NCI-H460 (cell line): ENCODE measurements at places on chromosomes 11 and 22. TPM values are rescaled to one million over a fixed set of nuclear protein-coding genes. Genes with fewer than 3 reads are reported as not detected.

SART1 gene
- 24.7 and 28.4 TPM in 2 replicates for total RNA-seq

DNA sequence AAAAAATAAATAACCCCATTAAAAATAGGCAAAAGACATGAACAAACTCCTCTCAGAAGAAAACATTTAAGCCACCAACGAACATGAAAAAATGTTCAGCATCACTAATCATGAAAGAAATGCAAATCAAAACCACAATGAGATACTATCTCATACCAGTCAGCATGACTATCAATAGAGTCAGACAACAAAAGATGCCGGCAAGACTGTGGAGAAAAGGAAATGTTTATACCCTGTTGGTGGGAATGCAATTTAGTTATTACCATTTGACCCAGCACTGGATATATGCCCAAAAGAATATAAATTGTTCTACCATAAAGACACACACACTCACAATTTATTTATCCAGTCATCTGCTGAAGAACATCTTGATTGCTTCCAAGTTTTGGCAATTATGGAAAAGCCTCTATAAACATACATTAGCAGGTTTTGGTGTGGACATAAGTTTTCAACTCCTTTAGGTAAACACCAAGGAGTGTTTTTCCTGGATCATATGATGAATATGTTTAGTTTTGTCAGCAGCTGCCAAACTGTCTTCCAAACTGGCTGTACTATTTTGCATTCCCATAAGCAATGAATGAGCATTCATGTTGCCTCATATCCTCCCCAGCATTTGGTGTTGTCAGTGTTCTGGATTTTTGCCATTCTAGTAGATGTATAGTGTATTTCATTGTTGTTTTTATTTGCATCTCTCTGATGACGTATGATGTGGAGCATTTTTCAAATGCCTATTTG, 28.0 kb downstream of the OR8D1 start:
- peak; percentile 65 for DNase-seq

DNA sequence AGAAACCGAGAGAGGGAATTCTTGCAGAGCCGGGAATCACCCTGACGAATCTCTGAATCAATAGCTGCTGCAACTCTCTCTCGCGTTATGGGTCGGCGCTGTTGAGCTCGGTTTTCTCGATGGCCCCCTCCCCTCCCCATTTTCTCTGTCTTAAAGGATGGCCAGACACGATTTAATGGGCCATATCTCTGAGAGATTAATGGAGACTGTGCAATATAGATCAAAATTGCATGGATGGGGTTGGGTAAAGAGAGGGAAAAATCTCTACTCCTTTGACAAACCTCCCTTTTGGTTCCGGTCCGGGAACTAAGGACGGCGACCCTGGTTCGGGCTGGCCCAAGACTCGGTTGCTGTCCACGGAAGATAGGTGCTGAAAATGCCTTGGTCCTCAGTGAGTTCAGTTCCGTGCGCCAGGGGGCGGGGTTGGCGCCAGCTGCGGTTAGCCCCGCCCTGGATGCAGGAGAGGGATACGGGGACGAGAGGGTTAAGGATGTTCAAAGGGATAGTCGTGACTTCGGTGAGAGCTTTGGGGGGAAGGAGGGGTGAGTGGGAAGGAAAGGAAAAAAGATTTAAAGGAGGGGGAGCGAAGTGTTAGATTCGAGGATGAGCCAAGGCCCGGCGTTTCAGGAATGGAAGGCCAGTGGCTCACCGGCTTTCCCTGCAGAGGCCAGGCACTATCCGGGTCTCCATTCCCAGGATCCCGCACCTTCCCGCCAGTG, 103.6 kb upstream of the HSD17B12 start:
- peak; percentile 53 for DNase-seq

DNA sequence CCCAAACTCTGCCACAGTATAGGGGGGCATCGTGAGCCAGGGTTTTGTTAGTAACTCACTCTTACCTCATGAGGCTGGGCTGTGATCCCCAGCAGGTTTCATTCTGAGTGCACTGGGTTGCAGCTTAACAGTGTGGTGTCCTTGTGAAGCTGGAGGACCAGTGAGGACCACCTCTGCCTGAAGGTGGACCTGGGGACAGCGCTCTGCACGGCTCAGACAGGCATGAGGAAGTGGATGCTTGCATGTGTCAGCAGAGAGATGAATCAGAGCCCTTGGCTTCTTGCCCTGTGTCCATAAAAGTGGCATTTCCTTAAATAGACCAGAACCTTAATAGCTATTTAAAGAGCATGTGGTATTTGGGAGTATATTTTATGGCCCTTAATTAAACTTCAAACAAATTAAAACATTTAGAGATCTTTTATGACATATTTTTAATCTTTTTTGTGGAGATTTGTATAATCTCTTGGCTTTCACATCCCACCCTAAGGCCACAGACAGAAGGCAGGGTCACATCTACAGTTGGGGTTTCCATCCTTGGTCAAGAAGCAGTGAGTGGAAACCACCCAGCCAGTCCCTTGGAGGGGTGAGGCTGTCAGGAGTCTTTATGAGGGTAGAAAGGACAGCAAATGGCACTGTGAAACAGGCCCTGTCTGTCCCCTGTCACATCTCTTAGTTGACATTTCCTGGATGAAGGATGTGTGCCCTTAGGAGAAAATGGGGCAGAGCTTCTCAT, 24.8 kb upstream of the ADORA2A start:
- DNase-seq, result peak; percentile 19

- no peak for DNase-seq
Observed at GRCh38 chr22:44473166-44473565, 24.9 kb downstream of the RTL6 start.

DNA sequence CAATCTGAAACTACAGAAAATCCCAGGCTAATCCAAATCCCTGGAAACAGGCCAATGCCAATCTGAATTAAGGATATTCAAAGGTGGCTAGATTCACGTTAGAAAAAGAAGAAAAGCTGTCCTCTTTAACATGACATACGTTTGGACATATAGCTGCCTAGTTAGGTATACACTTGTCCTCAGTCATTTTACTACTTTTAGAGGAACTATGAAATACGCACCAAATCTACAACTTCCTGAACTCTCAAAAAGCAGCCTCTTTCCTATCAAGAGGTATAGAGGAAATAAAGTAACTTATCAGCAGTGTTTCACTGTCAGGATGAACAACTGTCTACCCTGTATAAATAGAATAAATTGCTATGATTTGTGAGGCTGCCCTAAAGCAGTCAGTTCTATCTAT, 24.0 kb downstream of the KMT5B start:
- no peak for DNase-seq
